Cortex of kidney (tissue), 1 donor: ENCODE measurements at places on chromosomes 5 and 9.

- DNase-seq: no peak
Measured at GRCh38 chr5:65813174-65813573, 91.2 kb downstream of the NLN start.

DNA sequence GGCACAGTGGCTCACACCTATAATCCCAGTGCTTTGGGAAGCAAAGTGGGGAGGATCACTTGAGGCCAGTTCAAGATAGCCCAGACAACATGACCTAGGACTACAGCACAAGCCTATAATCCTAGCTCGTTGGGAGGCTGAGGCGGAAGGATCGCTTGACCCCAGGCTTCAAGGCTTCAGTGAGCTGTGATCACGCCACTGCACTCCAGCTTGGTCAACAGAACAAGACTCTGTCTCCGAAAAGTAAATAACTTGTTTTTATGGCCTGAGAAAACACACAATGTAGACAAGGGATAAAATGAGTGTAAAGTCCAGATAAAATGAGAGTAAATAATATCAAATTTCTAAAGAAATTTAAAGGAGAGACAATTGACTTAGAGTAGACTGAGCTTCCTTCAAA, 26.3 kb downstream of the SHLD3 start:
- DNase-seq: no peak

DNA sequence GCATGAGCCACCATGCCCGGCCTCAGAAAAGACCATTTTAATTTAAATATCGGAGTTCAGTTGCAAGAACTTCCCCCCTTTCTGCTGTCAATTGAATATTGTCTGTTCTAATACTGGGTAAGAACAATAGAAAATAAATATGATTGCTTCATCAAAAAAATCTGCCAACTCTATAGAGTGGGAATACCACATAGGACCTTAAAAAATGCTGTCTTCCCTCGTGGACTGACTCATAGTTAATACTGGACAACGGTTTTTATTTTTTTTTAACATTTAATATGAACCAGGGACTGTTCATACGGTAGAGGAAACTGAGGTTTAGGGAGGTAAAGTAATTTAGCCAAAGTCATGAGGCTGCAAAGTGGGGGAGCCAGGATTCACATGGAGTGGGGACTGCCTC, 9.7 kb downstream of the ZNF462 start:
- no peak for DNase-seq

- no peak for DNase-seq
Measured at GRCh38 chr9:113541019-113541900, 77.7 kb downstream of the RGS3 start.

- DNase-seq: no peak
Measured at GRCh38 chr9:131487621-131488031, 15.1 kb upstream of the POMT1 start.

DNA sequence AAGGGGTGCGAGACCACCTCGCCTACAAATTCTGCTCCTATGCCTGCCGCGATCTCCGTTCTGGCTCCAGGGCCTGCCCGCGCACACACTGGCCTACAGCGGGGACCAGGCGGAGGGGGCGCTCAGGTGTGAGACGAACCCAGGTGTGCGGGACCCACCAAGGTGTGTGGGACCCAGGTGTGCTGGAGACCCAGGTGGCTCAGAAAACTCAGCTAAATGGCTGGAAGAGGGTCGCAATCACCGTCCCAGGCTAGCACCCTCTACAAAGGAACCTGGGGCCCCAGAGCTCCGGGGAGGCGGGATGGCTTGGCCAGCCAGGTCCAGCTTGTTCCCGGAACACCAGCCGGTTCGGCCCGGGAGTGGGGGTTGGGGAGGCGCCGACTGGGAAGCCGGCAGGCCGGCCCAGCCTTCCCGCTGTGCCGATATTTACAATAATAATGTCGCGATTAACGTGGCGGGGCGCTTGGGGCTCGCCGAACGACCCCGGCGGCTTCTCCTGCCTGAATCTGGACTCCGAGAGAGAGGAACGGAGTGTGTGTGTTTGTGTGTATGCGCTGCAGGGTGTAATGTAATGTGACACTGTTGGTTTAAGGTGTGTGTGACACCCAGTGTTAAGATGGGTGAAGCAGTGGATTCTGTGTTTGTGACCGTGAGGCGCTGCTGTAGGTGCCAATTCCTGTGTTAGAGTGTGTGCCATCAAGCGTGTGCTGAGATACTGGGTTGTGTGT, 1.4 kb downstream of the PCDH1 start:
- DNase-seq: no peak

DNA sequence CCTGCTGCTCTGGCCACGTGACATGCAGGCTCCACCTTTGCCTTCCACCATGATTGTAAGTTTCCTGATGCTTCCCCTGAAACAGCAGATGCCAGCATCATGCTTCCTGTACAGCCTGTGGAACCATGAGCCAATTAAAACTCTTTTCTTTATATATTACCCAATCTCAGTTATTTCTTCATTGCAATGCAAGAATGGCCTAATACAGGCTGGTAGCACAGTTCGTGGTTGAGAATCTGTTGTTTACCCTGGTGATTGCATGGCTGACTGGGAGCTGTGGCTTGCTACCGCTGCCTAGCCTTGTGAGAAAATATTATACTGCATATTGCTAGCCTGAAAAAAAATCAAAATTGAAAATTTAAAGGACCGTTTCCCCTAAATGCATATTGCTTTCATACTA, 44.8 kb upstream of the PTPN3 start:
- DNase-seq: no peak

GRCh38 chr5:142072488-142072887, 36.1 kb upstream of the NDFIP1 start:
- no peak for DNase-seq

- DNase-seq: no peak
Measured at GRCh38 chr9:89523948-89524347, 26.0 kb upstream of the SEMA4D start.

- no peak for DNase-seq
Measured at GRCh38 chr9:21287280-21287679, 17.8 kb downstream of the IFNA5 start.

GRCh38 chr5:14872070-14872989, 752 bp upstream of the ANKH start:
- DNase-seq: no peak

- DNase-seq: no peak
Measured at GRCh38 chr9:113533335-113534225, 70.1 kb downstream of the RGS3 start.

DNA sequence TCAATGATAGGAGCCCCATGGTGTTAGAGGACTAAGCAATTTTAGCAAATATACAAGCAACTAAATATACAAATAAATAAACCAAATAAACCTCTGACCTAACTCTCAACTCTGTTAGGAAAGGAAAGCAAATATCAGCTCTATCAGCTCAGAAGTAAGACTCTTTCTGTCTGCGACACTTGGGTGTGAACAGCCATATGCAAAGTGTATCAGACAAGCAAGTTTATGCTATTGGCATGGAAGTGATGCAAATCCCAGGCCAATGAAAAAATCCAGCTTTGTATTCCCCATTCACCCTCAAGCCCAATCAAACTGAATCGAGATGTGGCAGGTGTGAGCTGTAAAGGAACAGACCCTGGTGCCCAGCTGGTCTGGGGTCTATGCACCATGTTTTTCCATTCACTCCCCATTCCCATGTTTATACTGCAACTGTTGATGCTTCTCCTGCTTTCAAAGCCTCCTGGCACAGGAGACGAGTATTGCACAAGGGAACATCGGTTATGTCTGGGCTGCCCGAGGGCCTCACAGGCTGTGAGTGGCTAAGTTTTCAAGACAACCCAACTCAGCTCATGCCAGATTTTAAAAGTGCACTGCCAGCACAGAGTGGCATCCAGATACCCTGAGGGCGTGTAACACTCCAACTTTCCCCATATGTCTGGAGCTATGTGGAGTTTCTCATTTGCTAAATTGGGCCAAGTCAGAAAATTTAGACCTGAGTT, 73.1 kb downstream of the FEM1C start:
- no peak for DNase-seq

GRCh38 chr5:107359033-107359915, 311.5 kb downstream of the EFNA5 start:
- DNase-seq: no peak
